ENCODE measurements at places on chromosomes 3 and 15.

GRCh38 chr3:185465471-185465870 lies 33.4 kb downstream of the TMEM41A start:
- no peak for DNase-seq

DNA sequence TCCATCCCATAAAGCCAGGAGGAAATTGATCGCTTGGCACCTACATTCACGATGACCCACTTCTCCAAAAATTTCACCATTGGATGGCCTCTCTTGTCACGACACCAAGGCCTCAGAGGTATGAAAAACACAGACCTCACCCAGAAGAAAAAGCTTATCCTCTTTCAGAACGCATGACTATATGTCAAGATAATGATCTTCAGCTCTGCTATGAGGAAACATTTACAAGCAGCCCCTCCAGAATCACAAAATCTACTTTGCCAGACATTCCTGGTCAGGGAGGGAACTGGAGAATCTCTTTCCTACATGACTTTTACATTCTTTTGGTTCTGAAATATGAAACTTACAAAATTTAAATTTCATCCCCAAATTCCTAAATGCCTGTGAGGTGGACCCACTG lies 122.7 kb downstream of the WNT5A start:
- DNase-seq = no peak

DNA sequence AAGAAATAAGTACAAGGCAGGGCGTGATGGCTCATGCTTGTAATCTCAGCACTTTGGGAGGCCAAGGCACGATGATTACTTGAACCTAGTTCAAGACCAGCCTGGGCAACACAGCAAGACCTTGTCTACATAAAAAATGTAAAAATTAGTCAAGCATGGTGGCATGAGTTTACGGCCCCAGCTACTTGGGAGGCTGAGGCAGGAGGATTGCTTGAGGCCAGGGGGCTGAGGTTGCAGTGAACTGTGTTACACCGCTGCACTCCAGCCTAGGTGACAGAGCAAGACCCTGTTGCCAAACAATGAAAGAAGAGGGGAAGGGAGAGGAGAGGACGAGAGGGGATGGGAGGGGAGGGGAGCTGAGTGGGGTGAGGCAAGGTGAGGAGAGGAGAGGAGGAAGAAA lies 152.7 kb upstream of the PRICKLE2 start:
- no peak for DNase-seq

DNA sequence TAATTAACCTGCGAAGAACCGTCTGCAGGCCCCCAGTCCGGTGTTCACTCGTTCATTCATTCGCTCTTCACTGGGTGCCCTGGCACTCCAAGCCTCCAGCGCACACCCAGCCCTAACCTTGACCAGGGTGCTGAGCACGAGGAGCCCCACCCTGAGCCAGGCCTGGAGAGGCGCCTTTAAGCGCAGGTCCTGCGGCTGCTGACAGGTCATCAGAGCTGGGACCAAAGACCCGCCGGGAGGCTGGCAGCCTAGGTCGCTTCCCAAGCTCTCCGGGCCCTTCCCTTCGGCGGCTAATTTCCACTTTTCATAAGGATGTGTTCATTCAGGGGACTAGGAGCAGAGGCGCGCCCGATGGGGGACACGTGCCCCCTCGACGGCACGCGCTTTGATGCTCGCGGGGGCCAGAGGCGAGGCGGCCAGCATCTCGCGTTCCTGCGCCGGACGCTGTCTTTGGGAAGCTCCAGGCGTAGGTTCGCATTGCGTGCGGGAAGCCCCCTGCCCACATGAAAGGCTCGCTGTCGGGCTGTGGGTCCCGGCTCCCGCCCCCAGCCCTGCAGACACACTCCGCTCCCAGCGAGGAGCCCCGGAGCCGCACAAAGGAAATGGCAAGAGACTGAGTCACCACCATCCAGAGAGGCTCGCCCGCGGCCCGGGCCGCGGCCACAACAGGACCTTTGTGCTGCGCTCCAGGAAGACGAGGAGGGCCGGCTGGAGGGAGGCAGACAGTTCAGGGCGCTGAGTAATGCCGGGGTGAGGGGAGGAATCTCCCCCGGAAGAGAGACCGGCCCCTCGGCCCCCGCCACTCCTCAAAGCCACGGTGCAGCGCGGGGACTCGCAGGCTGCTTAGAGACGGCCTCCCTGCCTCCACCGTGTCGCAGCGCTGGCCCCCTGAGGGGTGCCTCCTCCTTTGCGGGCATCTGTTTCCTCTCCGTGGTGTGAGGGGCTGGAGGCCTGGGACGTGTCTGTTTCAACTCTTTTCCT lies 266.4 kb upstream of the HES1 start:
- DNase-seq = peak; percentile 71

GRCh38 chr15:76336254-76337058 lies at the start of gene ISL2:
ISL2 (plus strand) TSS chr15:76336773; CDS start chr15:76336884, 111 bp downstream.
- DNase-seq = peak; percentile 62

DNA sequence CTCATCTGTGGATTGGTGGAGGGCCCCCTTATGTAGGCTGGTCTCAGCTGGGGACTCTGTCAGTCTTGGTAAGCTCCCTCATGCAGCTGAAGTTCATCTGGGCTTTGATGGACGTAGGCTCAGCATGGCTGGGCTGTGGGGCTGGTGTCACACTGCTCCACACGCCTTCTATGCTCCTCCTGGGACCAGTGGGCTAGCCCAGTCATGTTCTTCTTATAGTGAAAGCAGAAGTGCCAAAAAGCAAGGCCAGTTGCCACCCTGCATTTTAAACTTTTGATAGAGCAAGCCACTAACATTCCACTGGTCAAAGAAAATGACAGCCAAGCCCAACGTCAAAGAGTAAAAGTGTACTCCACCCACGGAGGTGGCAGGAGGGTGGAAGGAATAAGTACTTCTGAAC lies 165.5 kb downstream of the MEX3B start:
- DNase-seq = no peak

GRCh38 chr3:46095307-46095706 lies 68.0 kb upstream of the XCR1 start:
- DNase-seq = no peak

DNA sequence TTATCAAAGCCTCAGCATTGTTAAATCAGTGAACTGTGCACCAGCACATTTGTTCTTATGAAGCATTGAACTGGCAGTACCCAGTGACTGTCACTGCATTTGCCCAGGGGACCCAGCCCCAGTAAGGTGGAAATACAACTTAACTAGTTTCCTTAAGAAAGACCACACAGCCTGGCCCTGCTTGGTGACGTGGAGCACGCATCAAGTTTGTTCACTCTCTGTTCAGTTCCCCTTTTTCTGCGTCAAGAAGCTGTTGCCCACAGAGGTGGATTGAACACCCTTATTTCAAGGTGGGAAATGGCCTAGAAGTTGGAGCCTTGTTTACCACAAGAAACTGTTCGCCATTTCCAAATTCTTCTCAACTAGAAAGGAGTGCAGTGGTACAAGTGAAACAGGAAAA lies 69.9 kb upstream of the AGBL1 start:
- DNase-seq = no peak

- no peak for DNase-seq
Measured at GRCh38 chr3:4748701-4749378, 230.4 kb upstream of the BHLHE40 start.

- no peak for DNase-seq
Measured at GRCh38 chr15:73355612-73356265, 13.0 kb downstream of the HCN4 start.

GRCh38 chr15:25641762-25642161 lies 202.9 kb upstream of the UBE3A start:
- DNase-seq = no peak

DNA sequence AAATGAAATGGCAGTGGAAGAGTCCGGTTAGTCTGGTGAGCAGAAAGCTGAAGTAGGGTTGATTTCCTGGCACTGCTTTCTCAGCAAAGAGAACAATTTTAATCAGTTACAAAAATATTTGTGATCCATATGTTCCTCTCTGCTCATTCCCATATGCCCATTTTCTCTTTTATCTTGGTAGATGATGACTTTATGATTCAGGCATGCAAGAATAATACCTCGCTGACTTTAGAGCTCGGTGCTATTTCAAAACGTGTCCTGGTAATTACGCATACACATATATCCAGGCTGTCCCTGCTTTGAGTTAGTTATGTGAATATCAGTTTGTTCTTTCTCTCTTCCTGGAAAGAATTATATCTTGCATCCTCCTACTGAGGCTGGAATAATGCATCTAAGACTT lies 38.5 kb downstream of the ARPP21 start:
- no peak for DNase-seq

GRCh38 chr3:172553526-172554252 lies 30.5 kb upstream of the TNFSF10 start:
- DNase-seq = no peak

DNA sequence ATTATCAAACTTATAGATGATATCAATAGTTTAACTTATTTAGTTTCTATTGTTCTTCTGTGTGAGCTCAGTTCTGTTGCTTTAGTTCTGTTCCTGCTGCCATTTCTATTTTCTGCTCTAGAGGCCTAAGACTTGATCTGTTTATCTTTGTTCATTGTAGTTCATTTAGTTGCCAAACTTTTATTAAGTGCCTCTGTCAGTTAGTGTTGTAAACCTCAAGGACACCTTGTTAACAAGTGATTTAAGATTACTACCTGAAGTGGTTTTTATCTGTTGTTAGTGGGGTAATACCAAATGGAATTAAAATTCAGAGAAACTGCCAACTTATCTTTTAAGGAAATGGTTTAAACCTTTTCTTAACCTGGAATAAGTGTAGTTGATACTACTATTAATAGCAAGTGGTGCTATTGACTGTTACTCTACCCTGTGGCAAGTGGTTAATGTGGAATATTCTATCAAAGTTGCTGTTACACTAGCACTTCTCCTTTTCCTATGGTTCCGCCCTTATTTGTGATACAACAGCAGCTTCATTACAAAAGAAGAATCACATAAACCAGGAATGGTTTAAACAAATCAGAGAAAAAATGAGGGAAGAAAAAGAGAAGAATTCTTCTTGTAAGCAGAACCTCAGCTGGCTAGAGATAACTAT lies 500.6 kb upstream of the GOLIM4 start:
- DNase-seq = no peak

DNA sequence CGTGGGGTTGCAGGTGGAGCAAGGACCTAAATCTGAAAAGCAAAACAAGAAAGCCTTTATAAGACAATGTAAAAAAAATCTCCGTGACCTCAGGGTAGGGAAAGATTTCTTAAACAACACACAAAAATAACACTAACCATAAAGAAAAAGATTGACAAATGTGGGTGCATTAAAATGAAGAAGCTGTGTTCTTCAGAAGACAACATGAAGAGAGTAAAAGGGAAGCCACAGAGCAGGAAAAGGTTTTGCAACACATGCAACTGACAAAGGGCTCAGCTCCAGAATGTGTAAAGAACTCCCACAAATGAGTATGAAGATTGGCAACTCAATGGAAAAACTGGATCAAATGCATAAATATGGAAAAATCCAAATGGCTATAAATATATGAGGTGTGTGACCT lies 74.2 kb downstream of the MAGEF1 start:
- DNase-seq = no peak

DNA sequence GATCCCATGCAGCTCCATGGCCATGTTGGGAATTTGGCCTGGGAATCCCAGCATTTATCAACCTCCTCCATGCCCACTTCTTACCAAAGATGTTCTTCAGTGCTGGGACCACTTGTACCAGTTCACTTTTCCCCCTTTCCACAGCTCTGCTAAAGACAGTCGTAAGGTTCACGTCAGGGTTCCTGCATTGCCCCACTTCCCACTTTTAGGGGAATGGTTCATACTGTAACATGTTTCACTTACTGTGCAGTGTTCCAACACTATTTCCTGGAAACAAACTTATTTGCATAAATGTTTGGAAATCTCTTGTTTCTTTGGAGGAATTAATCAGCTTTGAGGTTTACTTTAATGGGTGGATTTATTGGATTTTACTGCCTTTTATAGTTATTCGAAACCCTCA lies 17.0 kb downstream of the APH1B start:
- DNase-seq = no peak

DNA sequence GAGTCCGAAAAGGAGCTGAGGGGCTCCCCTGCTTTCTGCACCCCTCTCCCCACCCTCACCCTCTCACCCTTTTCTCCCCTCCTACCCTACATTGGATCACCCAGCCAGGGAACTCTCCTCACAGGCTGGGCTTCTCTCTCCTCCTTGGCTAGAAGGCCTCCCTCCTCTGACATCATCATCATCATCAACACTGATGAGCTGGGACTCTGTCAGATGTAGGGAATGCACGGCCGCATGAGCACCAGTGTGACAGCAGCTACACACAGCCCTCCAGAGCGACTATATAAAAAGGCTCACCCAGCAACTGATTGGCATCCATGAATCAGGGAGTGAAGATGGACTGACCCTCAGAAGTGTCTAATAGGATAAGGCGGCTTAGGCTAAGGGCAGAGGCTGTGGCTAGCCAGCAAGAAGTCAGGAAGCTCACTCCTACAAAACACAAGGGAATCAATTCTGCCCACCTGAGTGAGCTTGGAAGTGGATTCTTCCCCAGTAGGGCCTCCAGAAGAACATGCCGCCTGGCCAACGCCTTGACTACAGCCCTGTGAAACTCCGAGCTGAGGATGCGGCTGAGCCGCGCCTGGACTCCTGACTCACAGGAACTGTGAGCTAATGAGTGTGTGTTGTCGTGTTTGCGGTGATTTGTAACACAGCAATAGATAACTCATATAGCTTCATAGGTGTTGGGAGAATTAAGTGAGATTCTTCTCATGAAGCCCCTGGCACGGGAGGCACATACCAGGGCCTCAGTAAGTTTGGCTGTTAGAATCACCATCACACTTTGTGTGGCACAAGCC lies 147.6 kb downstream of the FAM43A start:
- no peak for DNase-seq

- DNase-seq = no peak
Measured at GRCh38 chr15:56758770-56759449, 25.6 kb upstream of the ZNF280D start.

DNA sequence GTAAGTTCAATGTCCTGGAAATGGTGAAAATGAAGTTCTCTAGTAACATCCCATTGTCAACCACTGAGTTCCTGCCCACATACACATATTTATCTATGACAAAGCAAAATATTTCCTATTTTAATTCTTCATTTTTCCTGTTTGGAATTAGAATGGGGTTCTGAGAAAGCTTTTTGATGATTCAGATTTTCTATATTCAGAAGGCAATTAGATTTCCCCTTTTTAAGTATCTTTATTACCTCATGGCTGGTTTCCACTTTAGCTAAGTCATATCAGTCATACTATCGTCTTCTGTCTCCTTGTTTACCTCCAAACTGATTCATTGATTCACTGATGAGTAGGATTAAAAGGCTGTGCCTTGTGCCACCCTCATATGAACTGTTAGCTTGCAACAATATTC lies 17.9 kb downstream of the ETFA start:
- no peak for DNase-seq

DNA sequence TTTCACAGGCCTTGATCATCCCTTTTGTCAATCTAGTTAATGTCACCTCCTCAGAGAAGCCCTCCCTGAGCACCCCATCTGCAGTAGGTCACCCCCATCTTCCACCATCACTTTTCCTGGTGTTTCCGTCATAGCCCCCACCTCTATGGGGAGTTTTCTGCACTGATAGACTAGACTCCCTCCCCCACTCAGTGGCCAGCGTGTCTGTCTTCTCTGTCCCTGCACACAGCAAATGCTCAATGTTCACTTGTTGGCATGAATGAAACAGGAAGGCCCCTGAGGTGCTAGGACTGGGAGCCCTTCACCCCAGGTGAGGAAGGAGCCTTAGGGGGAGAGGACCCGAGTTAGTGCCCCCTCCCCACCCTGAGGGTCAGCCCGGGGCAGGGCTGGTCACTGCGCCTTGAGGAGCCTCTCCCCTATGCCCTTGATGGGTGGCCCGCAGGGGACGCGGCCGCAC lies 15.8 kb upstream of the FANCD2 start:
- no peak for DNase-seq

GRCh38 chr3:42349765-42350594 lies 60.4 kb downstream of the LYZL4 start:
- no peak for DNase-seq

- no peak for DNase-seq
Measured at GRCh38 chr3:13717222-13717895, 162.5 kb downstream of the WNT7A start.

GRCh38 chr3:12944413-12944812 lies 103.0 kb upstream of the RPL32 start:
- no peak for DNase-seq

Measured in femur (tissue), 1 donor.